ENCODE measurements at places on chromosomes 3 and 15.

DNA sequence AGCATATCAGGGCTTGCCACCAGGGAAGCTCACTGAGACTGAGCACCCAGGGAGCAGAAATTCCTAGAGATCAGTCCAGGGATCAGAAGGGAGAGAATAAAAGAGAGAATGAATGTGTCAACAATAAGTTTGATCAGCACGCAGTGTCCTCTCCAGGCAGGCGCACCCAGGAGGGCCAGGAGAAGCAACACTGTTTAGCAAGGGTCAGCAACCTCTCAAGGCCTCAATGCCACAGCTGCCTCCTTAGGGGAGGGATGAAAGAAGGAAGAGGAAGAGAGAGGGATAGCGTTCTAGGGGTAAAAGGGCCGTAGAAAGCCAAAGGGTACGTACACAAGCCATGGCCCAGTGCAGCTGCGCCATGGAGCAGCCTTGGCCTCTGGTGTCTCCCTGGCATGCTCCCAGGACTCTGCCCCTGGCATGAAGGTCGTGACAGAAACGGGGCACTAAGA lies 399.8 kb downstream of the SHQ1 start:
- no peak for DNase-seq

DNA sequence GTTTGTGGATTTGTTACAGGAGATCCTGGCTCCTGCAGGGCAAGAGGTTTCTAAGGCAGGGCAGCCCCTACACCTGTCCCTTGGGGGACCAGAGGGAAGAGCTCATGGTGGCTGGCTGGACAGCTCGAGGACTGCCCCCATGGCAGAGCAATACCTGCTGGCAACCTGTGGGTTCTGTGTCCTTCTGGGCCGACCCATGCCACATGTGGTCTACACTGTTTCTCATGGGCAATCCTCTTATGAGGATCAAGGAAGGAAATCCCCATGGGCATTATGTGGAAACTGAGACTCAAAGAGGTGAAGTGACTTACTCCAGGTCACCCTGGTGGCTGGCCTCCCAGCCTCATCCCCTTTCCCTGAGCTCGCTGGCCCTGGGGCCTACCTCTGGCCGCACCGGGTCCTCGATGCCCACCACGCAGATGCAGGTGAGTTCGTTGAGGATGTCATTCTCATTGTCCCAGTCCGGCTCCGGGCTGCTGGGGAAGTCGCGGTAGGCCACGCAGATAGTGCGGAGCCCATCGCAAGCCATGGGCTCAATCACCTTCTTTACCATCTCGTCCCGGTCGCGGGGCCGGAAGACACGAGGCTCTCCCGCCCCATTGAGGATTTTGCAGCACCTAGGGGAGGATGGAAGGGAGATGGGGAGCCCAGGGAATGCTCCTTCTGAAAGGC lies 37.5 kb upstream of the SEC13 start:
- DNase-seq = no peak

- DNase-seq = no peak
Observed at GRCh38 chr3:16909802-16910201, 25.0 kb downstream of the PLCL2 start.

DNA sequence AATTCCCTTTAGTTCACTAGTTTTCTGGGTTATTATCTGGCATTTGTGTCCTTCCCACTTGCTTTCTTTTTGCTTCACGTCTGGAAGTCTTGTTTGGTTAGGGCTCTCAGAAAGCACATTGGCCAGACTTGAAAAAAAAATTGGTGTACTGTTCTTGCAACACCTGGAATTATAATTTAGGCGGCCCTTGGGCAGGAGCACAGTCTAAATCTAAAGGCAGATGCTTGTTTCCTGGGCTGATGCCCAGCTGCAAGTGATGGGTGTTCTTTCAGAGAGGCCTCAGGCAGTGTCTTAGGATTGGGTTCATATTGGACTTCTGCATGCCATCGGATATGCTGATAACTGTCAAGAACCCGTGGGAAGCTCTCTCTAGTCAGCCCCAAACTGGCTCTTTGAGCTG lies 521.5 kb downstream of the PDCD6IP start:
- no peak for DNase-seq

GRCh38 chr3:169886671-169887070 lies 16.9 kb upstream of the LRRC31 start:
- no peak for DNase-seq

DNA sequence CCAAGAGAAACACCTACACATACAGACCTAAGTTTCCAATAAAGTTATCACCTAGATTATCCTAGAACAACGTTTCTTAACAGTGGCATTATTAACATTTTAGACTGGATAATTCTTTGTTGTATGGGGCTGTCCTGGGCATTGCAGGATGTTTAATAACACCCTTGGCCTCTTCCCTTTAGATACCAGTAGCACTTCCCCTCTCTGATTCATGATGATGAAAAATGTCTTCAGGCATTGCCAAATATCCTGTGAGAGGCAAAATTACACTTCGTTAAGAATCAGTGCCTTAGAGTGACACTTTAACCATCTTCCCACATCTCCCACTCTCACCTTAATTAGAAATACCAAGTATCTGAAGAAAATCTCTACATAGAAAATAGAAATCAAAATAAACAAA lies 352.6 kb downstream of the CGGBP1 start:
- DNase-seq = no peak

DNA sequence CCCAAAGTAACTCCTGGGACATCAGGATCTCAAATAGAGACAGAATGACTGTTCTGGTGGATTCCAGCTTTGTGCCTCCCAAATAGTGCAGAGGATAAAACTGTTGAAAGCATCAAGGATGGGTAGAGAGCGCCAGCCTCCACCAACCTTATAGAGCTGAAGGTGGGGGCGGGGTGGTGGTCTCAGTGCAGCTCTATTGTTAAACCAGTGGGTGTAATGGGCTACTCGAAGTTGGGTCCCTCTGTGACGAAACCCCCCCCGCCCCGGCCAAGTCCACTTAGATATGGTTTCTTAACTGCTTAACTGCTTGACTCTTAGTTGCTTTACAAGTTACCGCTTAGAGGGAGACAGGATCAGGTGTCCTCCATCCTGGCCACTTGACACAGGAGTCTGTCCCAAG lies 22.7 kb downstream of the DHX30 start:
- DNase-seq = no peak

- DNase-seq = no peak
Observed at GRCh38 chr15:55014391-55015092, 182.2 kb downstream of the RSL24D1 start.

DNA sequence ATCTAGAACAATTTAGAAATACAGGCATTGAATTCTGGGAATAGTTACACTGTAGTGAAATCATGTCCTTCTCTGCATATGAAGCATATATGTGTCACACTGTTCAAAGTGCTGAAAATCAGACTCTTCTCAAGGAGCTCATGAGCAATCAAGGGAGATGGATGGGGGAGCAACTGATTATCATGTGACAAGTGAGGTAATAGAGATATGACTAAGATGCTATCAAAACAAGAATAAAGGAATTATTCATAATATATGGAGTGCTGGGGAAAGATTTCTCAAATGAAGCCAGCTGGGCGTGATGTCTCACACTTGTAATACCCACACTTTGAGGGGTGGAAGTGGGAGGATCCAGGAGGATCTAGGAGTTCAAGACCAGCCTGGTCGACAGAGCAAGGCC lies 74.9 kb upstream of the CHRNB4 start:
- DNase-seq = peak; percentile 19

DNA sequence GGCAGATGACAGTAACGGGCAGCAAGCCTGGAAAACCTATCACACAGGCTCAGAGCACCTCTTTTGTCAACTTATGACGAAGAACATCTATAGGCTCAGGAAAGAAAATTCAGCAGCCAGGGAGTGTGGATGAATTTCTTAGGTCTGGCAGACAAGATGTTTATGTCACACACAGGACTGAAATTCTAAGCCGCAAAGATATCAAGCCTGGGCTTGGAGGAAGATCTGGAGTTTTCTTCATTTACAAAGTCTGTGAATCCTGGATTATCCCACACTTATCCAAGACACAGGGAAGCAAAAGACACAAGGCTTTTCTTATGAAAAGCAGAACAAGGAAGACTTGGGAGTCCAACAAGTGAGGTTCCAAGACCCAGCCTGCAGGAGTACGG lies 23.4 kb upstream of the CHCHD6 start:
- no peak for DNase-seq

- no peak for DNase-seq
Observed at GRCh38 chr3:8945890-8946600, 17.2 kb downstream of the RAD18 start.

GRCh38 chr3:6287088-6287875 lies 573.6 kb upstream of the GRM7 start:
- no peak for DNase-seq

DNA sequence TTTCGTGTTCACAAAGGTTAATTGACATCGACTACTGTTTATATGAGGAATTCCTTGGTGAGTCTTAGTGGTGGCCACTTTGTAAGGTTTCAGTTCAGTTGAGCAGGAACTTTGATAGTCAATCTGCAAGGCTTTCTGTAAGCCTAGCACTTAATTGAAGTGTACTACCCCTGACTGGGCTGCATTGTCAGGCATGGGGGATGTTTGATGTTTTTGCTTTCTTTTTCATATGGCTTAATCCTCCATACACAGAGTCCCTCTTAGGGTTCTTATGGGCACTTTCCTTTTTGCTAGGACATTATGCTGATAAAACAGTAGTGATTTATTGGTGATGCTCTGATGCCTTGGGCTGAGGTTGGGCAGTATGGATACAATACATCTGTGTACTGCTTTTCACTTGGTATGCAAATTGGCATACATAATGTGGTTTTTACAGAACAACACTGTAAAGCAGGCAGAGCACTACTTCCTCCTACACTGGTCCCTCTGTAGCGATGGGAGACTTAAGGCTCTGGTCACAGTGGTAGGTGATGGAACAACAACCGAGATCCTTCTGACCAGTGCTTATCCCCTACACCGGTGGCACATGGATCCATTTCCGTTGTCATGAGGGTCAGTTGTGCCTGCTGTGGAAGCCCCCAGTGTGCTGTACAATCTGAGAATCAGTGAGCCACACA lies 261.0 kb downstream of the MFSD1 start:
- DNase-seq = no peak

- no peak for DNase-seq
Observed at GRCh38 chr3:114527036-114527644, 233.3 kb downstream of the TIGIT start.

GRCh38 chr15:77525907-77526594 lies 105.4 kb downstream of the HMG20A start:
- no peak for DNase-seq

DNA sequence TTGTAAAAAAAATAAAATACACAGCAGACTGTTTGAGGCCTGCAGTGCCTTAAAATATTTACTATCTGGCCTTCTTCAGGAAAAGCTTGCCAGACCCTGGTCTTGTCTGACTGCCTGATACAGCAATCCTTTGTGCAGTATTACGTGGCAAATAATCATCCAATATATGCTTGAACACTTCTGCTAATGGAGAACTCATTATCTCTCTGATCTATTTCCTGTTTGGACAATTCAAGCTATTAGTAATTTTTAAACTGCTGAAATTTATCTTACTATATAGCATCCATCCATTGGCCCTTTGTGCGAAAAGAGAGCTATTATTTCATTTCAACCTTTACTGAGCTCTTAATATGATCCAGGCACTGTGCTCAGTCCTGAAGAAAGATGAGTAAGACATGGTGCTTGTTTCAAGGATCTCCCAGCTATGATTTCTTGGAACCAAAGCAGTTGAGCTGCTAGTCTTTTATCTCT lies 15.9 kb downstream of the ATG7 start:
- no peak for DNase-seq

GRCh38 chr15:44662478-44663409 lies 718 bp downstream of the SPG11 start:
- DNase-seq = peak; percentile 89

- peak; percentile 73 for DNase-seq
Observed at GRCh38 chr3:9793161-9793781, 389 bp downstream of the ARPC4 start.

GRCh38 chr15:55343168-55343567 lies 24.1 kb downstream of the PIGB start:
- DNase-seq = no peak

All from activated CD8-positive, alpha-beta memory T cell treated with anti-CD3 and anti-CD28 coated beads for 24 hours (primary cell).